ENCODE measurements at places on chromosomes 16 and 17.
A peak's percentile ranks its signal among the peaks of the same experiment; 100 is the strongest.

- no peak for DNase-seq
Measured at GRCh38 chr16:56977216-56977615, 12.1 kb upstream of the NLRC5 start.

- no peak for DNase-seq
Measured at GRCh38 chr16:61332461-61332860, 703.8 kb downstream of the CDH8 start.

DNA sequence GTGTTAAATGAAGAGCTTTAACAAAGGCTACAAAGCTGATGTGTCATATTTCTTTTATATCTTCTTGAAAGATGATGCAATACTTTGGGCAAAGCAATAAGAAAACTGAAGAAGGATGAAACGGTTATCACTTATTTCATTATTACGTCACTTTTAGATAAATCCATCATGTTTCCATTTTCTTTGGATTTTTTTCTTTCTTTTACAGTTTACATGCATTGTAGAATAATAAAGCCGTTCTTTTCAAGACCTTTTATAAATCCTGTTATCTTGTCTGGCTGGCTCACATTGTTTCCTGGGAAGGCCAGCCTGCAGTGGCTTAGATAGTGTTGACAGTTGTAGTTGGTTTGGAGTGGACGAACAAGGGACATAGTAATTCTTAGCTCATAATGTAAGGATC is 28.9 kb downstream of the TANC2 start:
- DNase-seq = no peak

GRCh38 chr17:60664022-60664421 is 13.6 kb upstream of the BCAS3 start:
- no peak for DNase-seq

- no peak for DNase-seq
Measured at GRCh38 chr17:45335721-45336120, 18.9 kb upstream of the MAP3K14 start.

- DNase-seq = no peak
Measured at GRCh38 chr16:48433850-48434530, 48.8 kb upstream of the SIAH1 start.

- DNase-seq = no peak
Measured at GRCh38 chr16:19549673-19550072, 5.8 kb upstream of the VPS35L start.

DNA sequence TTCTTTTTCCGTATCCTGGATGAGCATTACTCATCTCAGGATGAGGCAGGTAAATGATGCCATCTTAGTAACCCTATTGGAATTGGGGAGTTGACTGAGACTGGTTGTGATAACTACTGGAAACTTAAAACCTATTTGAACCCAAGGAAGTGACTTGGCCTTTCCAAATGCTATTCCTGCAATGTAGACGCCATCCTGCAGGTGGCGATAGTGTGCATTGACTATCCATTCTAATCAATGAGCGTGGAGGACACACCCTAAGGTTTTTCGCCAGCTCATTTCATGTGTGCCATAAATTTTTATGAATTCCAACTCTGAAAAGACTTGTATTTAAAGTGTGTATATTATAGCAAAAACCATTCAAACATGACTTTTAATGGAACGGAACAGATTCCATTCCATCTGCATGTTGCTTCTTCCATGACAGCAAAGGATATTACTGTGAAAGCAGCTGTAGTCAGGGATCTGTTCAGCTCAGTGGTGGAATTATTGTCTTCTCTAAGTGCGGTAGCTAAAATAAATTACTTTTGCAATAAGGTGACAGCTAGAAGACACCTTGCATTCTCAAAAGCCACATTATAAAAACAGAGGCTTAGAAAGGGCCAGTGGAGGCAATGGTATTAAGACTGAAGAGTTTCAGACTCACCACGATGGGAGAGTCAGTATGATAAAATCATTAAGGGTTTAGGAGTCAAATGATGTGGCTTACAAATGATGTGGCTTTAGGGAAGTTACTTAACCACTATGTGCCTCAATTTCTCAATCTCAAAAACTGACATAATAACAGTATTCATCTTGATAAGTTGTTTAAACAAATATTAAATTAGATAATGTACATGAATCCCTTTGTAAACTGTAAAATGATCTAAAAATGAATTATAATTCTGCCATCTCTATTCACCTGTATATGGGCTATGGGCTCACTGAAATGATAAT is 55.5 kb downstream of the SYT17 start:
- DNase-seq = no peak

DNA sequence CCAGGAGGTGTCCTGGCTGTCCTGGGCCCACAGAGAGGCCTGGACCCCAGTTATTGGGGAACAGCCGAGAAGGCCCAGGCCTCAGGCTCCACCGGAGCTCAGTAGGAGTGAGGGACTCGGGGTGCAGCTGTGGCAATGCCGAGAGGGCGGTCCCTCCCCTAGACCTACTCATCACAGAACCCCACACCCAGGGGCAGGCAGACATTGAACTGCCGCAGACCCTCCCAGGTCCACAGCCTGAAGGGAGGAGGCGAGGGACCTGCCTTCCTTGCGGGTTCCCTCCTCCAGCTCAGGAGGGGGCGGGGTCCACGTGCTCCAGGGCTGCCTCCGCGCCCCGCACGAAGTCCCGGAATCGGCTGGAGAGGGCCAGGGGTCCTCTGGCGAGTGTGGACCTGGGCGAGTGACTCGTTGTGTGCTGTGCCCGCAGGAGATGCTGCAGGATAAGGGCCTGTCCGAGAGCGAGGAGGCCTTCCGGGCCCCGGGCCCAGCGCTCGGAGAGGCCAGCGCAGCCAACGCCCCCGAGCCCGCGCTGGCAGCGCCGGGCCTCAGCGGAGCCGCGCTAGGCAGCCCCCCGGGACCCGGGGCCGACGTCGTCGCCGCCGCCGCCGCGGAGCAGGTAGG is 3.9 kb downstream of the TBX4 start:
- DNase-seq = no peak

- DNase-seq = no peak
Measured at GRCh38 chr17:42618442-42619150, 9.1 kb downstream of the TUBG1 start.

DNA sequence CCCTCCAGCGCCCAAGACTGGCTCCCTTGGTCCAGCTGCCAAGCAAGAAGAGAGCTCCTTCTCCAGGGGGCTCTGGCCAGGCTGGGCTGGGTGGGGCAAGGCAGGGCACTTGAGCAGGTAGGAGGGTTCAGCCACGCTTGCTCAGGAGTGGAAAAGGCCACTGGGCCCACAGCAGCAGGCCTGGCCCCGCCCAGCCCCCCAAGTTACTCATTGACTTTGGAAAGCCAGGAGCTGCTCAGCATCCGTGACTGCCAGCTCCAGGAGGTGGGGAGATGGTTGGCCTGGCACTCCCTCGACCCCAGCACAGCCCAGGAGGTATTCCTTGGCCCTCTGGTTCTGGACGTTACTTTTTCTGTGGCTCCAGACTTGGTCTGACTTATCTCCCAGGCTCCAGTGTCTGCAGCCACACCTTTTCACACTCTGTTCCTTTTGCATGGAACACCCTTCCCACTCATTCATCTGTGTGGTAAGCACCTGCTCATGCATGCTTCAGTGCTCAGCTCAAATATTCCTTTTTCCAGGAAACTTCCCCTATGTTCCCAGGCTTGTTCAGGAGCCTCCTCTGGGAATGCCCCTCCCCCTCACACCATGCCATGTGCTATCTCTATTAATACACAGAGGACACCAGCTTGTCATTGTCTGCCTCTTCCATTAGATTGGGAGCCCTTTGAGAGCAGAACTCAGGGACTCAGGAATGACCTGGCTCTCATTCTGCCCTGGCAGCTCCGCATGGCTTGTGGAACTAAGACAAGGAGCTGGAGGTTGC is at the start of gene CDH16:
TSS of gene CDH16 (minus strand) at position 83 of the 766 bp plus-strand sequence. CDS start 820 bp downstream, outside the sequence.
- DNase-seq = no peak

- DNase-seq = no peak
Measured at GRCh38 chr16:68332411-68333121, 21.7 kb downstream of the PRMT7 start.

DNA sequence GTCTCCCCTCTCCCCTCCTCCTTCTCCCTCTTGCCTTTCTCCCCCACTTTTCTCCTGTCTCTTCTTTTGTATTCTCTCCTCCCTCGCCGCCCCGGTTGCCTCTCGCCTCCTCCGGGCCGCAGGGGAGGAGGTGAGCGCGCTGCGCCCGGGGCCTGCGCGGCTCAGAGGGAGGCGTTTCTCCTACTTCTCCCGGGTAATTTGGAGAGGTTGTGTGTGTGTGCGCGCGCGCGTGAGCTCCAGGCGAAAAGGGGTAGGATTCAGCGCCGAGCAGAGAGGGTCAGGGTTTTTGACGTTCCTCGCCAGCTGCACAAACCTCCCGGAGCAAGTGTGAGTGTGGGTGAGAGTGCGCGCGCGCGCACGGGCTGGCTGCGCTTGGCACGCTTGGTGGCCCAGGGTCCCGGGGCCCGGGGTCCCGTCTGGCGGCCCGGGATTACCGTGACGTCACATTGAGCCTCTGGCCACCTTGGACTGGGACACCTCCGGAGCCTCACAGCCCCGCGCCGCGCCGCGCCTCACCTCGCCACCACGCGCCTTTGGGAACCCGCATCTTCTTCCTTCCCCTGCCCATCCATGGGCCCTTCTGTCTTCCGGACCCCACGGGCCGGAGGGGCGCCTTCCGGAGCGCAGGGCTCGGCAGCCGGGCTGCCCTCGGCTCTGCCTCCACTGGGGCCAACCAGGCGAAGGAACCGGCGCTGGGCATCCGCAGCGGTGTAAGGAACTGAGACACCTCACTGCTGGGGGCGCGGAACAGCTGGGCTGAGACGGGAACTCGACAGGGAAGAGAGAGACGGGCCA is 479 bp downstream of the IRX6 start:
- DNase-seq = no peak

GRCh38 chr16:56728980-56729734 is 772 bp upstream of the NUP93 start:
- DNase-seq = no peak

GRCh38 chr16:30335598-30336474 is 19.3 kb downstream of the CD2BP2 start:
- peak; percentile 21 for DNase-seq

DNA sequence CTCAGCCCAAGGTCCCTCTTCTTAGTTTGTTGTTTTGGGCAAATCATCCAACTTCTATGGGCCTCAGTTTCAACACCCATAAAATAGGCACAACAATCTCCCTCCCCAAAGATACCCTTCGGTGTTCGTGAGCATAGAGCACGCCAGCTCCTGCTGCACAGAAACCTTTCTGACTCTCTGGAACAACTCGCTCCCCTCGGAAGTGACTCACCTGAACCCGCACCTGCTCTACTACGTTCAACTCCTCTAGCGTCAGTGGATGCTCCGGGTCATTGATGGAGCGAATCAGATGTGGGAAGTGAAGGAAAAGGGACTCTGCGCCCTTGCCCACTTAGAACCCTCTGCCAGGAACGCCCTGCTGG is 445 bp downstream of the CIAO2B start:
- no peak for DNase-seq

- no peak for DNase-seq
Measured at GRCh38 chr17:72370819-72371218, 250.0 kb downstream of the SOX9 start.

GRCh38 chr16:74931445-74931844 is 53.5 kb downstream of the WDR59 start:
- DNase-seq = no peak

DNA sequence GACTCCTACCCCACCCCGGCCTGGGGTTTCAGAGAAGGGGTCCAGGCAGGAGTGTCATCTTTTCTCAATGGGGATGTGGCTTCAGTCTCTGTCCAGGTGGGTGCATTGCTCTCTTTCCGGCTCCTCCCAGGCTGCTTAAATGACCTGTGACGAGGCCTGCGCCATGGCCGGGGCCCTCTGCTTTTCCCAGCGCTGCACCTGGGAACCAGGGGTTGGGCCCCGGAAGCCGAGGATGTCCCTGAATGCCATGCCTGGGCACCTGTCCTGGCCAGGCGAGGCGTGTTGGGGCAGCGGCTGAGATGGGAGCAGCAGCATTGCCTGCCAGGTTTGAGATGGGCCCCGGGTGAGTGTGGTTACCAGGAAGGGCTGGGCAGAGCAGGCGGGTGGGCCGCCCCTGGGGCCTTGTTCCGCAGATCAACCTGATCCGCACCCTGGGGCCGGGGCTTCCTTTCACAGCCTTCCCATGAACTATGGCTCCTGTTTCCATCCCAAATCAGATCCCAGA is 147.4 kb downstream of the SEC14L1 start:
- no peak for DNase-seq

DNA sequence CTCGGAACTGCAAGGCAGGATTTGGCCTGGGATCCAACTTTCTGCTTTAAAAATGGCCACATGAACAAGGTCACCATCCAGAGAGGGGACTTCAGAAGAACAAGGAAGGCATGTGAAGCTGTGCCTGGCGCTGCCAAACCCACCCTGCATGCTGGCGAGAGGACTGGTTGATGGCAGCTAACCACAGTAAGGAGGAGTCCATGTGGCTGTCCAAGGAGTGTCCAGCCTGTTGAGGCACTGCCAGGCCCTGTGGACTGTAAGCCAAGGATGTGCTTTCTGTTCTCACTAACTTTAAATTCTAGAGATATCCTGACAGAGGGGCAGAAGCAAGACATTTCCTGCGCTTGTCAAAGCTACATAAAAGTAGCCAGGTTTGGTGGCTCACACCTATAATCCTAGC is 40.4 kb downstream of the CDK5R1 start:
- no peak for DNase-seq

GRCh38 chr16:12330946-12331345 is 354.4 kb downstream of the SNX29 start:
- DNase-seq = no peak

GRCh38 chr17:61402978-61403800 is 3.5 kb downstream of the TBX2 start:
- no peak for DNase-seq

DNA sequence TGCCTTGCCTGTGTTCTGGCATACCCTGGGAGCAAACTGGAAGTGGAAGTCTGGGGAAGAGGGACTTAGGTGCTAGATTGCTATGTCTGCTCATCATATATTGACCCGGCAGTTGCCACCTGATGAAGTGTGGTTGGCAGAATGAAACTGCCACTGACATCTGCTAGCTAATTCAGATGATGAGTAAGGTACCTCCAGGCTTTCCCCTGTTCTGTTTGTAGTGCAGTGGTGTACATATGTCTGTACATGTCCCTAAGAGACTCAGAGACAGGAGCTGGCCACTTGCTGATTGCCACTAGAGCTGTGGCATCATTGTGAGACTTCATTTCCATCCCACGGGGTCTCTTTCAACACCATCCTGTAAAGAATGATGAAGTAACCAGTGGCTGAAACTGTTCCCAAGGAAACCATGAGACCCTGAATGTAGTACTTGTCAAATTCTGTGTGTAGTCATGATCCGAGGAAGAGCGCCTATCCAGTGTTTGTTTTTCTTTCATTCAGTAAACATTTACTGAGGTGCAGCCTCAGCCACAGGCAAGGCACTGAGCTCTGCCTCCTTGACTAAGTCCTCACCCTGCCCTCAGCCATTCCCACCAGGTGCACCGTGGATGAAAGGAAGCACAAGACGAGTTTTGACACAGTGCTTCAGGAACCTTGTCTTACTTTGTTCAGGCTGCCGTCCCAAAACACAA is 13.2 kb downstream of the CLUAP1 start:
- DNase-seq = no peak

DNA sequence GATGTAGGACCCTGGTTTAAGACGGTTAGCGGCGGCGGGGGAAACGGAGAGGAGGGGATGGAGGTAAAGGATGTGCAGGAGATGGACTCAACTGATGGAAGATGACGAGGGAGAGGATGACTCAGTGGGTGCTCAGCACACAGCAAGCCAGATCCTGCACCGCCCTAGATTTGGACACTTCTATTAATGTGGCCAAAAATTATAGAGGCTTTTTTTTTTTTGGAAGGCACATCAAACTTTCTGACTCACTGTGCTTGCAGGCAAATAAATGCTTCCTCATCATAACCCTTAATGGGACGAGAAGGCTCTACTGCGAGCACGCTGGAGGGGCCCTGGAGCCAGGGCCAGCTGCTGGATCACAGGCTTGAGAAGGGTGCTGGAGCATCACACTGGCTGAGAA is 36.0 kb downstream of the RTN4RL1 start:
- no peak for DNase-seq

Data from T-helper 22 cell (primary cell).